ENCODE measurements at places on chromosomes 1 and 21. TPM values are rescaled to one million over a fixed set of nuclear protein-coding genes. Genes with fewer than 3 reads are reported as not detected.

DNA sequence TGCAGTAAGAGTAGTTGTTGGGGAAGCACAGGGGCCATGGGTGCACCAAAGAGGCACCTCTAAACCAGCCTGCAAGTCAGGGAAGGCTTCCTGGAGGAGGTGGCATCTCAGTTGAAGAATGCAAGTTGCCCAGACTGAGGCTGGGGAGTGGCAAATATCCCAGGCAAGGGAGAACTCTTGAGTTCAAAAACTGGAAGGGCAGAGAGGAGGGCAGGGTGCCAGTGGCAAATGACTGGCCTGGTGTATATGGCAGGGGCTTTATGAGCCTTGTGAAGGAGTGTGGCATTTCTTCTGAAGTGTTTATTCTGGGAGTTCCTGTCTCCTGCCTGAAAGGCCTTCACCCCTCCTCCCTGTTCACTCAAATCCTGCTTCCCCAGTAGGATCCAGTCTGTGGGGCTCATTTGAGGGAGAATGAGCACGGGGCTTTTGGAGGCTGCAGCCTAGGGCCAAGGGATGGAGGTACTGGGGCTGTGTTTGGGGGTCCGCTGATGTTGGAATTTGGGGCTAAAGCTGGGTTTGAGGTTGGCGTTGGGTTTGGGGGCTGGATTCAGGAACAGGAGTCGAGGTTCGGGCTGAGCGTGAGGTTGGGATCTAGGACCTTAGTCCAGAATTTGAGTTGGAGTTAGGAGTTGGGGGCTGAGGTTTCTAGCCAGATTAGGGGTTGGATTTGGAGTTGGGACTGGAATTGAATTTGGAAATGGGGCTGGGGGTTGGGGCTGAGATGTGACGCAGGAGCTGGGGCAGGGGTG lies at the start of gene TMEM125:
Gene TMEM125, plus strand, starts transcription at position 357 of the 749 bp plus-strand sequence. CDS start 2,740 bp downstream, outside the sequence.
- no peak for DNase-seq

DNA sequence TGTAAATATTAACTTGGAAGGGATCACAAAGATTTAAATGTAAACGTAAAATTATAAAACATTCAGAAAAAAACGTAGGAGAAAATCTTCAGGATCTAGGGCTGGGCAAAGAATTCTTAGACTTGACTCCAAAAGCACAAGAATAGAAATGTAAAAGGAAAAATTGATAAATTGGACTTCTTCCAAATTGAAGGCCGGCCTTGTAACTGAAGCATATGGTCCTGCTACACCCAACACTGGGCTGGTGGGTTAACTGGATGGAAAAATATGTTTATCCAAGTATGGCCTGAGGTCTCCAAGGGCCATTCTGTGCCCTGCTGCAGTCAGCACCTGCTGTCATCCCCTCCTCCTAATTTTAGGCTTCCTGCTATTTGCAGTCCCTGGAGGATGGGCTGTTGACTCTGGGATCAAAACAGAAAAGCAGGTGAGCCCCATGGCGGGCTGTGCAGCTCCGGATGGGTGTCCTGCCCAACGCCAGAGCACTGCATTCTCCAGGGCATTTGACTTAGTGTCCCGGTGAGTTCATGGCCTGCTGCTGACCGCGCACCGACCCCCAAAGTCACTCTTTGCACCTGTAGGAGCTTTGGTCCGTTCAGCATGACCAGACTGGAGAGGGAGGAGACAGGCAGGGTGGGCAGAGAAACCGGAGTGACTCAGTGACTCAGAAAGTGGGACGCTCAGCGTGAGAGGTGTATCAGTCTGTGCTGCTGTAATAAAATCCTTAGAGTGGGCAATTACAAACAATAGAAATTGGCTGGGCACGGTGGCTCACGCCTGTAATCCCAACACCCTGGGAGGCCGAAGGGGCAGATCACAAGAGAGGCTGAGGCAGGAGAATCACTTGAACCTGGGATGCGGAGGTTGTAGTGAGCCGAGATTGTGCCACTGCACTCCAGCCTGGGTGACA lies 6.1 kb upstream of the AIRE start:
- DNase-seq: no peak

DNA sequence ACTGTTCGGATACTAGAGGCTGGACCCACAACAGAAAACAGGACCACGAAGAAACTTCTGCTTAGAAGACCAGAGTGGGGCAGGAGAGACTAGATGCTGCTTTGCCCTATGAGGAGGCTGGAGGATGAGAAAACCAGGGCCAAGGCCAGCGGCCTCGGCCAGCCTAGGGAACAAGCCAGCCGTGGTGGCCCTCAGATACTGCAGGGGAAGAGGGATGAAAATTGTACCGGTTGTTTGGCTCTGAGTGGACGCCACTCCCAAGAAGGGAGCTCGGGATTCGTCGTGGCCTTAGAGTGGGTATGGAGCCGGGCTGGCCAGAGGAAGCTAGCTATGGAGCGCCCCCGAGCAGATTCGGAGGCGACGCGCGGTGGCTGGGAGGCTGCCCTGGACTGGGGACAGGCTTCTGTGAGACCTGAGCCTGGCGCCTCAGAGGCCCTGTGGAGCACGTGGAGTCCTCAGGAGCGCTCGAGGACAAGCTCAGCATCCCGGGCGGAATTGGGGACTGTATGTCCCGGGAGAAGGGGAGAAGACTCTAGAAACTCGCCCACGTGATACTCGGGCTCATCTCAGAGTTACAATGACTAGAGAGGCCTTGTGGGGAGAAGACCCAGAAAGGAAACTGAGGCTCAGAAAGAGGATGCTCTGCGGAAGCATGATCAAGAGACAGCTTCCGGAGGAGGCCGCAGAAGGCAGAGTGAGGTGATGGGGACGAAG lies 2.8 kb downstream of the PRRX1 start:
- no peak for DNase-seq

DNA sequence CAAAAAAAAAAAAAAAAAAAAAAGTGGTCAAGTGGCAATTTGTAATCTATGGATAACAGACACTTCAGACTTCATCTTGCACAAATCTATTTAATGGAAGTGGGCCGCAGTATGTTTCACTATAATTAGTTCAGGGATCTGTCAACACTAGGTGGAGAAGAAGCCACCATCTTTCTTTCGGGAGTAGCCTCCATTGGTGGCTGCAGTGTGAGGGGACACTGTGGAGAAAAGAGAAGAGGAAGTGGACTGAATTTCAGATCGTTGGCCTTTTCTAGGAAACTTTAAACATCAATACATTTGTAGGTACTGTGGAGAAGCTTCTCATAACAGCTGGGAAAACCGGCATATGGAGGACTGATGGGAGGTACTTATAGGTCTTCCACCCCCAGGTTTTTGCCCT lies 8.0 kb upstream of the ELAPOR1 start:
- DNase-seq: no peak

- no peak for DNase-seq
Measured at GRCh38 chr1:6245869-6246496, 2.0 kb downstream of the HES3 start.

GRCh38 chr1:23217421-23218115 lies at the start of gene HTR1D:
HTR1D (minus strand) TSS chr1:23217502; CDS start chr1:23194219, 23,283 bp downstream.
- peak; percentile 35 for DNase-seq

DNA sequence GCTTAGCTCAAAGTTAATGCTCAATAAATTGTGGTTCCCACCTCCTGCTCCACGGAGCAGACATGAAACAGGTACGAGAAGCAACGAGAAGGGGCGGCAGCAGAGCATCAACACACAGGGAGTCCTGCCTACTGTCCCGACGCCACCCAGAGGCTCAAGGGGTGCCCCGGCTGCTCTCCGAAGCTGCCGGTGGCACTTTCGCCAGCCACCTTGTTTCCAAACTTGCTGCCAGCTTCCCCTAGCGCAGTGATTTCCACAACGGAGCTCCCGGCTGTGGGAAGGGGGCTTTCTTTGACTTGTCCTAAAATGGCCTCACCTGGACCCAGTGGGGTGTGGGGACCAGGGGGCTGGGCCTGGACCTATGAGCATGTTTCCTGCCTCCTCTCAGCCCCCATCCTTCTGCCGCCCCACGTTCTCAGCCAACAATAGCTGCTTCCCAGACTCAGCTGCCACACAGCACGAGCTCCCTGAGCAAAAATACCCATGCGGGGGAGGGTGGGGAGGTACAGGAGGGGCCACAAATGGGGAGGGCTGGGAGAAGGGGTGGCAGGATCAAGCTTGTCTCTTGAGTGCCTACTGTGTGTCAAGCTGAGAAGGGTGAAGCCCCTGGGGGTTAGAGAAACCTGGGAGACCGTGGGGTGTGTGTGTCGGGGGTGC lies 35.6 kb upstream of the ECE1 start:
- DNase-seq: no peak

- no peak for DNase-seq
Measured at GRCh38 chr1:997993-998744, 1.7 kb downstream of the HES4 start.

- DNase-seq: no peak
Measured at GRCh38 chr1:221067721-221068120, 188.5 kb downstream of the HLX start.

GRCh38 chr21:14826630-14827029 lies 238.2 kb downstream of the NRIP1 start:
- no peak for DNase-seq

DNA sequence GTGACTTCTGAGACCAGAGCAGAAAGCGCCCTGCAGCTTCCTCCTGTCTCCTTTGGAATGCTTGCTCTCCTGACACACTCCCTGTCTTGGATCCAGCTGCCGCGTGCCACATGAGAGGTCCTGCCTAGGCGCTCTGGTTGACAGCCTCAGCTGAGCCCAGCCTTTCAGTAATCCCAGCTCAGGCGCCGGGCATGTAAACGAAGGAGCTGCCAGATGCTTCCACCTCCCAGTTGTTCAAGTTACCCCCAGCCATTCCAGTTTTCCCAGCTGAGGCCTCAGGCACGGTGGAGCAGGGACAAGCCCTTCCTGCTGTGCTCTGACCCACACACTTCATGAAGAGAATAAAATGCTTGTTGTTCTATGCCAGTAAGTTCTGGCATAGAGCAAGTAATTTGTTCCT lies 14.3 kb upstream of the CD34 start:
- peak; percentile 62 for DNase-seq

GRCh38 chr21:28337315-28337714 lies 655.4 kb downstream of the LTN1 start:
- no peak for DNase-seq

Gene PRRX1
- 1.2 TPM for total RNA-seq

- no peak for DNase-seq
Measured at GRCh38 chr1:96510391-96510790, 211.2 kb upstream of the PTBP2 start.

GRCh38 chr1:163331116-163331515 lies 9.4 kb downstream of the NUF2 start:
- DNase-seq: no peak

DNA sequence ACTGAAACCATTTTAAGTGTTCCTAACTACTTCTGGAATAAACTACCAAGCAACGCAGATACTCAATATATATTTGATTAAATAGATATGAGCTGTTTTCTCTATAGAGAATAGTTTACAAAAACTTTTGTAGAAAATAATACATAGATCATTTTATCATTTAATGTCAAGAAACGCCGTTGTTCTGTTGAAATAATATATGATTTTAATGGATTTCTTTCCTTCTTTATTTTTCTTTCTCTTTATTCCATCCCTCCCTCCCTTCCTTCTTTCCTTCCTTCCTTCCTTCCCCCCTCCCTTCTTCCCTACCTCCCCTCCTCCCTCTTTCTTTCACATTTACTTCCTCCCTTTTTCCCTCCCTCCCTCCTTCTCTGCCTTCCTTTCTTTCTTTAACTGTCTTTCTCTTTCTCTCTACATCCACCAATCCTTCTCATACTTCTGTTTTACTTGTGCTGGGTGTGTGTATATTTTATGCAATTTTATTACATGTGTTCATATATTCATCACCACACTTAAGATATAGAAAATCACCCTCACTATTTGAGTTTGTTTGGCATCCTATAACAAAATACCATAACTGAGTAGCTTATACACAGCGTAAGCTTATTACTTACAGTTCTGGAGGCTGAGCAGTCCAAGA lies 230.9 kb upstream of the BRINP3 start:
- no peak for DNase-seq

Gene FCAMR
- total RNA-seq: not detected

Gene AIRE
- total RNA-seq: not detected

Gene GDAP2
- total RNA-seq: 8.6 TPM

DNA sequence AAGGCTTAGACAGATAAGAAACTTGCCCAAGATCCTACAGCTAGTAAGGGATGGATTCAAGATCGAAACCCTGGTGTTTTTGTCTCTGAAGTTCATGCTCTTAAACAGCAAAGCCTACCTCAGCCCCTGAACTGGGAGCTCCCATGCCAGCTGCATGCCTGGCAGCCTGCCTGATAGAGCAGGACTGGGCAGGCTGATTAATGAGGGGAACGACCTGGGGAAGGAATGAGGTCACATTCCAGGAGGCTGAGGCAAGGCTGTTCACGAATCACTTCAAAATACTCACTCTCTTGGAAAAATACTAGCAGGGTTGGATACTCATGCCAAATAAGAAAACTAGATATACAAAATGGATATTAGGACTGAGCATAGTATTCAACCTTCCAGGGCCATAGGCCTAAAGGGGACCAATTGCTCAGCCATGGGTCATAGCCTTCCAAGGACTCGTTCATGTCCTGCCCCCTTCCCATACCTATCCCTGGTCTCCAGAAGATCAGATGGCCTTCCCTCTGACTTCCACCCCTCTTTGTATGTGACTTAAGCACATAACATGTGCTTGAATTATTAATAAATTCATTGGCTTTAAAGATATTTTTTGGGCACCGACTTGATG lies 15.6 kb upstream of the TACSTD2 start:
- DNase-seq: peak; percentile 97

GRCh38 chr1:154492115-154492514 lies 9.9 kb upstream of the TDRD10 start:
- DNase-seq: no peak

Gene MROH7
- not detected for total RNA-seq
